ENCODE measurements at places on chromosomes 1 and 21. TPM values are rescaled to one million over a fixed set of nuclear protein-coding genes. Genes with fewer than 3 reads are reported as not detected.

HAX1 gene
- total RNA-seq: 108 TPM

AMY2A gene
- total RNA-seq: not detected

CNR2 gene
- not detected for total RNA-seq

FCAMR gene
- not detected for total RNA-seq

DISP3 gene
- total RNA-seq: not detected

ZNF124 gene
- total RNA-seq: 39.0 TPM

NTRK1 gene
- total RNA-seq: not detected

SH2D1B gene
- not detected for total RNA-seq

LYPD8 gene
- total RNA-seq: not detected

CLIC6 gene
- 0.12 TPM for total RNA-seq

AADACL3 gene
- total RNA-seq: not detected

MIXL1 gene
- not detected for total RNA-seq
